SK-N-SH (cell line): ENCODE measurements at places on chromosomes 5 and 9.

DNA sequence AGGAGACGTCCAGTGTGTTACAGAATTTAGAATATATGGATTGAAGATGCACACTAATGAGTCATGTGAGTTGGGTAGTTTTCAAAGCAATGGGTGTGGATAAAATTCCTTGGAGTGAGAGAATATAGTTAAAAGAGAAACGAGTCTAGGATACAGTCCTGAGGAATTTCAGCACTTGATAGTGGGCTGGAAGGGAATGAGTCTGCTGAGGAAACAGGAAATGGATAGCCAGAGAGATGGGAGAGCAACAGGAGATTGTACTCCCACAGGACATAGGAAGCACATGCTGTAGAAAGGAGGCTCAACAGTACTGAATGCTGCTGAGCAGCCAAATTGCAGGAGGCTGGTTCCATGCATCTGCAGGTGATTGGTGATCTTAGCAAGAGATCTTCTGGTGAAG is 68.1 kb downstream of the FBN2 start:
- no peak for DNase-seq

GRCh38 chr5:60023255-60023654 is 129.7 kb upstream of the PDE4D start:
- no peak for DNase-seq

- no peak for DNase-seq
Measured at GRCh38 chr5:124745928-124746915, at the start of gene ZNF608. TSS of gene ZNF608 (minus strand) at chr5:124746639. CDS start at chr5:124744989, 1,650 bp downstream.

DNA sequence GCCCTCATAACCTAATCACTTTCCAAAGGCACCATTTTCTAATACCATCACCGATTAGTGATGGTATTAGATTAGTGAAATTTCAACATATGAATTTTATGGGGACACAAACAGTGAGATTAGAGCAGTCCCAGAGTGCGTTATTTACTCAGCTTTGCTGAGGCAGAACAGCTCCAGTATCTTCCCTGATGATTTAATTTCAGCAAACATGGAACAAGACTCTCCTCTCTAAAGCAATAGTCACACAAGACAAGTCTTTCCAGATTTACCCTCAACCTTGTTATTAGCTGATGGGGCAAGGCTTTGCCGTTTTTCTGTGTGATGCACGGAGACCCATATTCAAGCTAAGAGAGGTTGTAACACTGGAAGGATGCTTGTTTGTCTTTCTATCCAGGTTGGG is 333.4 kb downstream of the FBXL7 start:
- DNase-seq = no peak

DNA sequence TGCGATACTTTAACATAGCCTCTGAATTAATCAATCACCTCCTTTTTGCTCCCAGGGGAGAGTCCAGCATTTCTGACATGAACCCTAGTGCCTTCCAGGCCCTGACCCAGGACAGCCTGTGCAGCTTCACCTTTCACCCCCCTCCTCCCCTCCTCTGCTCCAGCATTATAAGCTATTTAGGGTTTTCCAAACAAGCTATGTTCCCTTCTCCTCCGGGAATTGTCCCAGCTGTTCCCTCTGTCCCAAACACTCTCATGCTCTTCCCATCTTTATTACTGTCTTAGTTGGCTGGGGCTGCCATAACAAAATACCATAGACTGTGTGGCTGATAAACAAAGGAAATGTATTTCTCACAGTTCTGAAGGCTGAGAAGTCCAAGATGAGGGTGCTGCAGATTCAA is 161.5 kb downstream of the EBF1 start:
- DNase-seq = no peak

- no peak for DNase-seq
Measured at GRCh38 chr9:89219637-89220036, 41.0 kb upstream of the SHC3 start.
